ENCODE measurements at places on chromosomes 11 and 22.

DNA sequence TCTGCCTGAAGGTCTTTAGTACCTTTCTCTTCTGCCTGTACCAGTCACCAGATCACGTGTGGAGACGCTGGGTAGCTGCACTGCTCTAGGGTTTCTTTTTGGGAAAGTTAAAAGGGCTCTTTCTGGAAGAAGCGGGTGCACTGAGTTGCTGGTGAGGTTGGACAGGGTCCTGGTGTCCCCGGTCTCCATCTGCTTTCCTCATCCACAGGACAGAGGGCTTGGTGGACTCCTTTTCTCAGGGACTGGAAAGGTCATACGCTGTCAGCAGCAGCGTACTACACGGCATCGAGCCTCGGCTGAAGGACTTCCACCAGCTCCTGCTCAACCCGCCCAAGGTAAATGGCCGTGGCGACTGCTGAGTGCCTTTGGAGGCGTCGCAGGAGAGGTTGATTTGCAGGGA is 52.8 kb downstream of the SBF1 start:
- no peak for DNase-seq

GRCh38 chr11:86620891-86621521 is 51.4 kb downstream of the ME3 start:
- no peak for DNase-seq

GRCh38 chr22:35569916-35570315 is 29.3 kb downstream of the RASD2 start:
- no peak for DNase-seq

DNA sequence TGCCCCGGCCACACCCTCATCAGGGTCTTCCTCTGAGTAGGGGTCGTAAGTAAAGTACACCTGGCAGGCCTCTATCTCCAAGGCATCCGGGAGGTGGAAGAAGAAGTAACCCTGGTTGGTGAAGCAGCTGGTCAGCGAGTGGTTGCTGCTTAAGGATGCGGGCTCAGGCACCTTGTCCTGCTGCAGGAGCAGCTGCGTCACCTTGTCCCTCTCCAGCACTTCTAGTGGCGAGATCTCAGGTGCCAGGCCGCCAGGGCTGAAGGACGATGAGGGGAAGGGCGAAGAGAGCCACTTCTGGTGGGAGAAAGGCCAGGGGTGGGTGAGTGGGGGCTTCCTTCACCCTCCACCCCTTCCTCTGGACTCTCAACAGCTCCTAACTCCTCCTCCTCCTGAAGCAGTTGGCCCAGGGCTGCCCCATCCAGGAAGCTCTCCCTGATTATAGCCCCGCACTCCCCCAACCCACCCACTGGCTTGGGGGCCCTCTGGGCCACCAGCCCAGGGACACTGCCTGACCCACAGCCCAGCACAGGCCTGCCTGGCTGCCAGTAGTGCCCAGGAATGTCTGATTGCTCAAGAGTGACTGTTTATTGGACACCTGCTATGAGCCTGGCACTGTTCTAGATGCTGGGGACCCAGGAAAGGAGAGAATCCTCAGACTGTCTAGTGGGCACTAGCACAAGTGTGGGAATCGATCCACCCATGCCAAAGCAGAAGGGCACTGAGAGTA is 19.2 kb upstream of the TMPRSS6 start:
- no peak for DNase-seq

DNA sequence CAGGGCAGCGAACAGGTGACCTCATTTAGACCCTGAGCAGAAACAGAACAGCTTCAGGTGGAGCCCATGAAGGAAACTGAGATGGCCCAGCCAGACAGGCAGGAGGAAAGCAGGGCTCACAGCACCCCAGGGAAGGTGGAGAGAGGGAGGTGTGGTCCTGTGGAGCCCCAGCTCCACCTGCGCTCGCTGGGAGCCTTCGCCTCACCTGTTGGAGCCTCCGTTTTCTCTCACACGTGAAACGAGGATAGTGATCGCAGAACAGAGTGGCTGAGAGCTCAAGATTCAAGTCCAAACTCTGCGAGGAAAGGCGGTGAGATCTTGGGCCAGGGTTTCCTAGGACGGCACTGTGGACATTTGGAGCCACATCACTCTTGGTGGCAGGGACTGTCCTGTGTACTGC is 8.6 kb upstream of the CERK start:
- no peak for DNase-seq

- DNase-seq = peak; percentile 36
These were observed 2.2 kb downstream of the PHF21B start for GRCh38 chr22:45007391-45008185.

- DNase-seq = no peak
These were observed at the start of gene KCNE3 for GRCh38 chr11:74466916-74467885. TSS of gene KCNE3 (minus strand) at chr11:74467549. CDS start at chr11:74457563, 9,986 bp downstream.

- DNase-seq = no peak
These were observed 131.8 kb downstream of the TRIM44 start for GRCh38 chr11:35794333-35794732.

GRCh38 chr22:41568811-41569210 is 8.0 kb downstream of the CSDC2 start:
- DNase-seq = no peak

DNA sequence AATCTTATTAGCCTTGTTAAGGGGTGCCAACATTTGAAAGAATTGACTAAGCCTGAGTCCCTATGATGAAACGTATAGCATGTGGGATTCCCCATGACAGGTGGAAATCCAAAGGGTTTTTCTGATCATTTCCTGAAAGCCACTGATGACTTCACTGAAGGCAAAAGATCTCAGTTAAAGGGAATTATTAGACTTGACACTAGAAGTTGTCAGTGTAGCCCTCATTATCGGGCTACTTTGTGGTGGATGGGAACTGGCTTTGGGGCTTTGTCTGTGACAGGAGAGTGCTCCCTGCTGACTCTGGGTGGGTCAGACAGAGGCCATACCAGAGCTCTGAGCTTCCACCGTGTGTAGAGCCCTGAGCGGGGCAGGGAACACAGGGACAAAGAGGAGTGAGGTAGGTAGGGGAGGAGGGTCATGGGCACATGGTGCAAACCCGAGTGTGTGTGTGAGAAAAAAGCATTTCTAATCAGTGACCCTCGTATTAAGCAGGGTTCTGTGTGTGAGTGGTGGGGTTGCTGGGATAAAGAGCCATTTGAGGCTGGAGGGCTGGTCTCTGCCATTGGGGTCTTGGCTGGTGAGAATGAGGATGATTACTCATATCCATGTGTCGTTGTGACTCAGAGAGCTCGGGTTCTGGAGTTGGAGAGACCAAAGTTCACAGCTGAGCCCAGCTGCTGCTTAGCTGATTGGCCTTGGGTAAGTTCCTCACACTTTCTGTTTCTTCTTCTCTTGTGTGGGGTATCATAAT is 101.1 kb downstream of the GRIK4 start:
- DNase-seq = no peak

GRCh38 chr11:74773476-74773875 is 24.8 kb downstream of the RNF169 start:
- no peak for DNase-seq

GRCh38 chr11:48007677-48008076 is 27.3 kb downstream of the PTPRJ start:
- no peak for DNase-seq

DNA sequence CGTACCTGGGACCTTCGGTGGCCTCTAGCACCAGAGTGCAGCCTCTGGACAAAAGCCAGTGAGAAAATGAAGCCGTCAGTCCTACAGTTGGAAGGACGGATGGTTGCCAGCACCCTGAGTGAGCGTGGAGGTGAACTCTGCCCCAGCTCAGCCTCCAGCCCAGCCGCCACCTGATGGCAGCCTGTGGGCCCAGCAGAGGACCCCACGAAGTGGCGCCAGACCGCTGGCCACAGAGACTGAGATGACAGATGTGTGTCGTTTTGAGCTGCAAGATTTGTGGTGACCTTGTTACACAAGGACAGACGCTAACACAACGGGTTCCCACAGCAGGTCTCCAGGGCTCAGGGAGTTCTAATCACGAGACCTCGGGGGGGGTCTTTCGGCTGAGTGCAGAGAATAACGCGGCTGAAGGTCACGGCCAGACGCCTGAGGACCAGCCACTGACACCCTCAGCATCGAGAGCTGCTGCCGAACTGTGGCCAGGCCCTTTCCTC is 75.0 kb downstream of the BRD1 start:
- no peak for DNase-seq

DNA sequence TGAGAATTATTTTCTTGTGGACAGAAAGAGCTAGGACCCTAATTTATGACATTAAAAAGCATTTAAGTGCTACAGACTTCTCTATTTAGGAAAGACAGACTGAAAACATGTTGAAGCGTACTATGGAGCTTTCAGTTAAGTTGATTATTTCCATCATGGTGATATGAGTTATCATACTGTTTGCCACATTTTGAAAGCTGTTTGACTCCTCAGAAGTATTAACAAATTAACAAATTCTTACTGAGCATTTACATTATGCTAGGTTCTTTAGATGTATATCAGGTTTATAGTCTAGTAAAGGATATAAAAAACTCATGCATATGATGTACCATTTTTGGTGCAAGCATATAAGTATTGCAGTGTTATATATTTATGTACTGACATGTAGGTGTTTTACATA is 50.1 kb downstream of the ARHGEF12 start:
- DNase-seq = no peak

DNA sequence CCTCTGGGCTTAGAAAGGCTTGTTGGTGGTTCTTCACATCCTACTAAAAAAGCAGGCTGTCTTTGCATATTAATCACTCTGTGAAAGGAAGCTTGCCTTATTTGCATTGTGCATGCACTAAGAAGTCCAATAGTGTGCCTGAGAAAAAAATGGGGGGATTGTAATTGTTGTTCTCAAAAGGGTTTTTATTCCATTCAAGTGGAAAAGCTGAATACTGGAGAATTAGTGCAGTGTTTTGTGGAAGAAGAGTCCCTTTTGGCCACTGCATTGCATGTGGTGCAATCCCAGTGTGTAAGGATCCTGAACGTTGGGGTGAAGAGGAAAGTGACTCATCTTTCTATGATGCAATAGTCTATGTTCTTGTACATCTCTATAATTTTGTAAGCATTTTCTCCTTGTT is 16.5 kb downstream of the NCAM1 start:
- peak; percentile 90 for DNase-seq

- DNase-seq = peak; percentile 28
These were observed 673 bp upstream of the MYO7A start for GRCh38 chr11:77127235-77127911.

DNA sequence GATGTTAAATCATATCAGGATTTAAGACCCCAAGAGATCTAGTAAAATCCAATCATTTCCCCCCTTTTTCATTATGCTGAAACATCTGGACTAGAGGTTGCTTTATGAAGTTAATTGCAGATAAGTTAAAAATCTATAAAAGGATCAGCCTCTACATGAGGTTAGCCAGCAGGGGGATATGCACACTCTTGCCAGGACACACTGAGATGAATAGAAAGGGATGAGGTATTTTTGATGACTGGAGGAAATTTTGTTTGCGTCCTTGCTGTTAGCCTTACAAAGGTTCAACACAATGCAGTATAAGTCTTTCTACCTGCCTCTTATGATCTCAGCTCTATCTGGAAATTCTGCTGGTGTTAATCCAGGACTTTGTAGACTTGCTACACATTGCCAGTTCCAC is 1034.3 kb downstream of the LRRC4C start:
- no peak for DNase-seq

DNA sequence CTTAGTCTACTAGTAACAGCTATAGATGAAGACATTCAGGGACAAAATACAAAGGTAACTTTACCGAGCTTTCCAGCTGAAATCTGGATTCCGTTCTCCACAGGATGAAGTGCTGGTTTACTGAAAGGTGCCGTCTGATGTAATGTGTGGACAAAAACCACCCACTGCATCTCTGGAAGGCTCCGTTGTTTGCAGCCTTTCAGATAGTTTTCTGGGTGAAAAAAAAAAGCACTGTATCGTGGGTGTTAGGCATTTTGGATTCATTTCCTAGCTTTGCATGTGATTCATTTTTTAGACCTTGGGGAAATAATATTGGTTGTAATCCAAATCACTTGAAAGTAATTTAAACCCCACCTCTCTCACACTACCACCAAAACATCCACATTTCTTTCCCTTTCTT is 10.4 kb downstream of the JAM3 start:
- no peak for DNase-seq

- DNase-seq = no peak
These were observed 7.8 kb upstream of the IFT27 start for GRCh38 chr22:36783743-36784142.

GRCh38 chr11:61353131-61354067 is 8.3 kb downstream of the CYB561A3 start:
- no peak for DNase-seq

- peak; percentile 18 for DNase-seq
These were observed 61.8 kb downstream of the SLC22A12 start for GRCh38 chr11:64652586-64653387.

DNA sequence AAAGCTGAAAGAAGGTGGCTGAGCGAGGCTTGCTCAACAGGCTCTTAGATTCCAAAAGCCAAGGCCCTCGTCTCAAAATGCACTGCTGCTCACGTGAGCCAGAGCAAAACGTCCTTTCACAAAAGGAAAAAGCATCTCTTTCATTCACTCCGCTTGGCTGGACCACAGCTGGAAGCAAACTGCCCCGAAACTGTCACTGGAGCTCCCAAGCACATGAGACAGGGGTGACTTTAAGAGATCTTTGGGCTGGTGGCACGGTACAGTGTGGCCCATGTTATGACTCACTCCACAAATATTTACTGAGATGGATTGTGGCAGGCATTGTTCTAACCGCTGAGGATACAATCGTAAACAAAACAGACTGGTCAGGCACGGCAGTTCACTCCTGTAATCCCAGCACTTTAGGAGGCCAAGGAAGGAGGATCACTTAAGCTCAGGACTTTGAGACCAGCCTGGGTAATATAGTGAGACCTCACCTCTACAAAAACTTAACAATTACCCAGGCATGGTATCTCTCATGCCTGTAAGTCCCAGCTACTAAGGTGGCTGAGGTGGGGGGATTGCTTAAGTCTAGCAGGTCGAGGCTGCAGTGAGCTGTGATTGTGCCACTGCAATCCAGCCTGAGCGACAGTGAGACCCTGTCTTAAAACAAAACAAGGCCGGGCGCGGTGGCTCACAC is 3.6 kb downstream of the PLA2G6 start:
- no peak for DNase-seq

- no peak for DNase-seq
These were observed 2.5 kb upstream of the PAX6 start for GRCh38 chr11:31813391-31814175.

DNA sequence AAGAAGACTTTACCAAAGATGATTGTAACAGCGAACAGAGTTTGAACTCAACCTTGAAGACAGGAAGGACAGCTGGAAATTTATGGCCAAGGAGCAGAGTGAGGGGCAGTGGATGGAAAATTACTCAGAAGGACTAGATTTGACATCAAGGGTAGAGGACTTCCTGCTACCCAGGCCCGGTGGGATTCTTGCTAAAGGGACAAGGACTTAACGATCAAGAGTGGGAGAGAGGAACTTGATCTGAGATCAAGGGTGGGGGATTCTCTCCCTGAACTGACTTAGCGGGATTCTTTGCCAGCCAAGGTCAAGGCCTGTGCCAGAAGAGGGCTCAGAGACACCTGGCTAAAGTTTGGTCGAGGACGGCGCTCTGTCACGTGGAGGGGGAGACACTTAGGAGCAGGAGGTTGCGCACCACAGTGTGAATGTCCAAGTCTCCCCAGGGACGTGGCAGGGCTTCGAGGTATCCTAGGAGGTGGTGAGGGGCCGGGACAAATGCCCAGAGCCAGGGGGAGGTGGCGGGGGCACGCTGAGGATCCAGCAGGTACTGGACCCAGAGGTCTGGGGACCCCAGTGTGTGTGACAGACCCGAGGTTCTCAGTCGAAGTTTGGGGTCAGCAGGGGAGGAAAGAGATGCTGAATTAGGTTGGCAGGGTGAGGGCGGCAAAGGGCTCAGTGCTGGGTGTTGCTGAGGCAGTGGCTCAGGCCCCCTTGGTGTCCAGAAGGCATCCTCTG is 46.1 kb upstream of the SHISAL1 start:
- DNase-seq = no peak

- no peak for DNase-seq
These were observed 118.0 kb downstream of the RASSF10 start for GRCh38 chr11:13127161-13127560.

GRCh38 chr11:44085330-44085729 is 10.1 kb upstream of the EXT2 start:
- DNase-seq = no peak

Measured in NCI-H526 treated with DMSO at 0.1 percent for 48 hours (cell line).